ENCODE measurements at places on chromosomes 2 and 18.

GRCh38 chr18:12254820-12255511 lies 805 bp downstream of the CIDEA start:
- DNase-seq: no peak

GRCh38 chr2:232893834-232894233 lies 23.8 kb downstream of the SNORC start:
- DNase-seq: no peak

- DNase-seq: no peak
Measured at GRCh38 chr2:237766340-237766739, 32.2 kb upstream of the RBM44 start.

GRCh38 chr2:226732478-226733188 lies 67.0 kb downstream of the IRS1 start:
- no peak for DNase-seq

- no peak for DNase-seq
Measured at GRCh38 chr2:17614174-17614930, 73.9 kb downstream of the VSNL1 start.

GRCh38 chr18:52531836-52532235 lies 191.8 kb downstream of the DCC start:
- DNase-seq: no peak

DNA sequence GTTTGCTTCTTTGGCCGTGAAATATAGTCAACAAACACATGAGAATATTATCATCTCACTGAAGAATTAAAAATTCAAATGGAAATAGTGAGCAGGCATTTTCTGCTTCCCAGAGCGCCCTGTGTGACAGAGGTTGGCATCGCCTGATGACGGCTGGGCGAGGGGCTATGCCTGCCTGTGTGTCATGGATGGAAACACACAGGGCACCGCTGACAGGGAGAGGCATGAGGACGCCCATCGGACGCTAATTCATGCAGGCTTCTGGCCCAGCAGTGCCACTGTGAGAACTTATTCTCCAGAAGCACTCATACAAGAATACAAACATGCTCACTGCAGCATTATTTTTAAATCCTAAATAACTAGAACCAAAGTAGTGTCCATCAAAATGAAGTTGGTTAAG lies 61.4 kb upstream of the OTOS start:
- DNase-seq: no peak

DNA sequence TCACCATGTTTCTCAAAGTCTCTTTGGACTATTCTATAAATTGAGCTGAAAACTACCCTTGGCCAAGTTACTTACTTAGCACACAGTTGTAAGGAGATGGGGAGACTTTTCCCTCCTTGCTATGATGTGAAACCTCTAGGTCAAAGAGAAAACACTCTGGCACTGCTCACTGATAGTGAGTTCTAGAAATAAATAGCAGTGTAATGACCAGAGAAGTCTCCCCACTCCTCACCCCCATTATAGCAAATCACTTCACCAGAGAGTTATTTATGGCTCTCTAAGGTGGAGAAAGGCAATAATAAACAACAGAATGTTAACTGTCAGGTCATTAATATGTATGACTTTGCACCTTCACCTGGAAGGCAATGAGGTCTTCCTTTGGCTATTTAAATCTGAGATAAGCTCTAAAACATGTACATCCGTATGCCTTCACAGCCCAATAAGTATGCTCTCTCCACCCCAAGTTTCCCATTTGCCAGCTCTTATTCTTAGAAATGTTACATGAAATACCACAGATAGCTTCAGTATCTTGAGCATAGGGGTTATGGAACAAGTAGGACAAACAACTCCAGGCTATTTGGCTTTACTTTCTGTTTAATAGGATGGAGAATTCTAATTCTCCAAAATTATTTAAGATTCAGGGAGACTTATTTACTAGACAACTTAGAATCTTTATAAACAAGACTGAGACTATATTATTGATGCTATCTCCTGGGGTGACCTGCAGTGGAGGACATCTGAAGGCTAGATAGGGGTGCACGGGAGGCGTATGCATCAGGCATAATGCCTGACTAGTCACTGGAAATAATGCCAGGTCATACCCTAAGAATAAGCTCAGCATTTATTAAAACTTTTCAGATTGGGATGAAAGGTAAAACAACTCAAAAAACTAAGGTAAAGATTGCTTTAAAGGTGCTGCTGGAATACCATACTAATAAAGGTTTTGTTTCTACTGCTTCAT lies 65.3 kb upstream of the DTNB start:
- DNase-seq: no peak

DNA sequence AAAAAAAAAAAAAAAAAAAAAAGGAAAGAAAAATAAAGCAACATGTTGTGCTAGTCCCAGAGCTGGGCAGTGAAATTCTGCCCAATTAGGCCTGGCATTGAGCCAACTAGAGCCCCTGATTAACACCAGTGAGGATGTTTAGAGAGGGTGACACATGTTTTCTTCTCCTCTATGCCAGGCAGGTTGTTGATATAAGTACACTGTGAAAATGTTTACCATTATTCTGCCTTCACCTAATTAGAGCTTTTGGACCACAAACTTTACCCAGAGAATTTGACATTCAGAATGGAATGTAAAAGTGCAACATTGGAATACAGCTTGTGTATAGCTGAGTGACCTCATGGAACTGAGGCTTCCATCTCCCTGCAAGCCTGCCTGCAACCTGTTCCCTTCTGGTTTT lies 95.9 kb upstream of the MSH2 start:
- DNase-seq: no peak

Measured in DMS153 (cell line).